Activated T-cell treated with anti-CD3 and anti-CD28 coated beads for 4 hours (primary cell): ENCODE measurements at places on chromosomes 13 and 19.

- DNase-seq, result no peak
These were observed at the start of gene NOVA2 for GRCh38 chr19:45973553-45974338. NOVA2 (minus strand) TSS chr19:45973865; CDS start chr19:45973351, 514 bp downstream.

DNA sequence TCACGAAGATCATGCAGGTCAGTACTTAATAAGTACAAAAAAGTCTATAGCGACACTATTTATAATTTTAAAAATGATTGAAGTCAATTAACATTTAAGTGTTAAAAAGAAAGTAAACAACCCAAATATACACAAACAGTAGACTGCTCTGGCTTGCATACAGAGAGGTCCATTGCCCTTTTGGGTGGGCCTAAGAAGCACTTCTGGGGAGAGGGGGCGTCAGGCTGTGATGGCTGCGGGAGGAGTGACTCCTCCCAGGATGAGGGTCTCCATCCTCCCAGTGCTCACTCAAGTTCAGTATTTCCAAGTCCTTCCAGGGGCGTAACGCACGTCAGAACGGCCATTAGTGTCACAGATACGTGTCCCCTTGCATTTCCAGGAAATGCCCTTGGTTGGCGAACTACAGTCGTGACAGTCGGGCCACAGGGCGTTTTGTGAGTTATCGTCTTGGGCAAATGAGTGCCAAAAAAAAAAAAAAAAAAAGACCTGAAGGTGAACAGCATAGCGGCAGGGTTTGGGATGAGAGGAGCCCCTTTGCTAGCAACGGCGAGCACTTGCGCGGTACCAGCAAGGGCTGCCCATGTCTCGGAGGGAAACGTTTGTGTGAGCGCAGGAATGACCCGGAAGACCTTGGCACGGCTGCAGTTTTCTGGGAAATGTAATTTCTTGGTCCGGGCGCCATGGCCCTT, at the start of gene SCGB2B2:
Gene SCGB2B2 (minus strand): TSS at position 463 of the 689 bp plus-strand sequence. CDS start 82,596 bp downstream, outside the sequence.
- peak; percentile 62 for DNase-seq

DNA sequence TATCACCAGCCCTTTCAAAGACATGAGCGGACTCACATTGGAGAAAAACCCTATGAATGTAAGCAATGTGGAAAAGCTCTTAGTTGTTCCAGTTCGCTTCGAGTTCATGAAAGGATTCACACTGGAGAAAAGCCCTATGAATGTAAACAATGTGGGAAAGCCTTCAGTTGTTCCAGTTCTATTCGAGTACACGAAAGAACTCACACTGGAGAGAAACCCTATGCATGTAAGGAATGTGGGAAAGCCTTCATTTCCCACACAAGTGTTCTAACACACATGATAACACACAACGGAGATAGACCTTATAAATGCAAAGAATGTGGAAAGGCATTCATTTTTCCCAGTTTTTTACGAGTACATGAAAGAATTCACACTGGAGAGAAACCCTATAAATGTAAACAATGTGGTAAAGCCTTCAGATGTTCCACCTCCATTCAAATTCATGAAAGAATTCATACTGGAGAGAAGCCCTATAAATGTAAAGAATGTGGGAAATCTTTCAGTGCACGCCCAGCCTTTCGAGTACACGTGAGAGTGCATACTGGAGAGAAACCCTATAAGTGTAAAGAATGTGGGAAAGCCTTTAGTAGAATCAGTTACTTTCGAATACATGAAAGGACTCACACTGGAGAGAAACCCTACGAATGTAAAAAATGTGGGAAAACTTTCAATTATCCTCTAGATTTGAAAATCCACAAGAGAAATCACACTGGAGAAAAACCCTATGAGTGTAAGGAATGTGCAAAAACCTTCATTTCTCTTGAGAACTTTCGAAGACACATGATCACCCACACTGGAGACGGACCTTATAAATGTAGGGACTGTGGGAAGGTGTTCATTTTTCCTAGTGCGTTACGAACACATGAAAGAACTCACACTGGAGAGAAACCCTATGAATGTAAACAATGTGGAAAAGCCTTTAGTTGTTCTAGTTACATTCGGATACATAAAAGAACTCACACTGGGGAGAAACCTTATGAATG, 17.6 kb downstream of the ZNF791 start:
- no peak for DNase-seq

- no peak for DNase-seq
These were observed 512.9 kb upstream of the HTR2A start for GRCh38 chr13:47409778-47410177.

GRCh38 chr13:20501120-20501519, 24.5 kb downstream of the CRYL1 start:
- no peak for DNase-seq

- DNase-seq, result no peak
These were observed 14.8 kb downstream of the PSPC1 start for GRCh38 chr13:19767966-19768365.

DNA sequence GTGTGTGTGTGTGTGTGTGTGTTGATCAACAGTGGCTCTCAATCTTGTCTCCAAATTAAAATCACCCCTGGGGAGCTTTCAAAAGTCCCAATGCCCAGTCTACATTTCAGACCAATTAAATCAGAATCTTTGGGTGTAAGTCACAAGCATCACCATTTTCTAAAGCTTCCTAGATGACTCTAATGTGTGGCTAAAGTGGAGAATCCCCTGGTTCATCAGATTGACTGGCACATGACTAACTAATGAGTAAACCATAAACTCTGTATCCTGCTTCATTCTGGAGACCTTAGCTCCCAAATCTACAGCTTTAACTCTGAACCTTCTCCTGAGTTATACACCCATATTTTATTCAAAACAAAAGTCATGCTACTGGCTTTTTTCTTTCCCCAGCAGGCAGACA, 131.3 kb downstream of the SUCLA2 start:
- DNase-seq, result no peak

- DNase-seq, result no peak
These were observed 492.7 kb downstream of the GPC5 start for GRCh38 chr13:91891141-91891540.

DNA sequence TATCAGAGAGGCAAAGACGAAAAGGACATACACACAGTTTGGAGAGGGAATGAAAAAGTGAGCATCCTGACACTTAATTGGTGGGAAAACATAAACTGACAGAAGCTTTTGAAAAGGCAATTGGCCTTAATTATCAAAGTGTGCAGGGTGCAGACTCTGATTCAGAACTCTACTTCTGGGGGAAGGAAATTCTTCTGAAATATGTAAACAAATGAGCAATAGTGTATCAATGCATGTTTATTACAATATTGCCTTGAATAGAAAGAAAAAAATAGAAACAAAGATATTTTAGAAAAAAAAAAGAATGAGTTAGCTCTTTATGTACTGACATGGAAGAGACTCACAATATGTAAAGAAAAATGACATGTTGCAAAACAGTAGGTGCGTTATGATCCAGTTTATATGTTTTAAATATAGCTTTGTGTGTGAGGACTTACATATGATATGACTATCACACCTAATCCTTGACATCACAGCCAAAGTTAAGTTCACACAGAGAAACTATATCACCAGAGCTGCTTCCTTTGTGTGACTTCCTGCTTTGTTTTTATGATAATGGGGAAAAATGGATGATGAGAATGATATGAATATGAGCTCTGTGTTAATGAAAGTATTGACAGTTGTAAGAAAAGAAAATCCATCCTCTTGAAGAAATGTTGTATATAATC, 182.4 kb downstream of the KCTD12 start:
- no peak for DNase-seq
